ENCODE measurements at places on chromosomes 5 and 9. TPM values are rescaled to one million over a fixed set of nuclear protein-coding genes. Genes with fewer than 3 reads are reported as not detected.
A peak's percentile ranks its signal among the peaks of the same experiment; 100 is the strongest.

Gene GOLM1
- total RNA-seq: 27.5 TPM

Gene CORO2A
- total RNA-seq: 0.16 TPM

Gene PCDHAC1
- not detected for total RNA-seq

Gene ANKRD34B
- total RNA-seq: not detected

Gene ECM2
- total RNA-seq: 2.2 TPM

Gene C9orf153
- total RNA-seq: not detected

Gene PPP1R26
- total RNA-seq: 11.0 TPM

Gene RORB
- total RNA-seq: not detected

- no peak for DNase-seq
Observed at GRCh38 chr5:78803353-78803752, 154.8 kb upstream of the LHFPL2 start.

- no peak for DNase-seq
Observed at GRCh38 chr9:111414406-111414805, 69.8 kb downstream of the ECPAS start.

GRCh38 chr9:14466429-14466818 lies 152.5 kb upstream of the NFIB start:
- DNase-seq: no peak

DNA sequence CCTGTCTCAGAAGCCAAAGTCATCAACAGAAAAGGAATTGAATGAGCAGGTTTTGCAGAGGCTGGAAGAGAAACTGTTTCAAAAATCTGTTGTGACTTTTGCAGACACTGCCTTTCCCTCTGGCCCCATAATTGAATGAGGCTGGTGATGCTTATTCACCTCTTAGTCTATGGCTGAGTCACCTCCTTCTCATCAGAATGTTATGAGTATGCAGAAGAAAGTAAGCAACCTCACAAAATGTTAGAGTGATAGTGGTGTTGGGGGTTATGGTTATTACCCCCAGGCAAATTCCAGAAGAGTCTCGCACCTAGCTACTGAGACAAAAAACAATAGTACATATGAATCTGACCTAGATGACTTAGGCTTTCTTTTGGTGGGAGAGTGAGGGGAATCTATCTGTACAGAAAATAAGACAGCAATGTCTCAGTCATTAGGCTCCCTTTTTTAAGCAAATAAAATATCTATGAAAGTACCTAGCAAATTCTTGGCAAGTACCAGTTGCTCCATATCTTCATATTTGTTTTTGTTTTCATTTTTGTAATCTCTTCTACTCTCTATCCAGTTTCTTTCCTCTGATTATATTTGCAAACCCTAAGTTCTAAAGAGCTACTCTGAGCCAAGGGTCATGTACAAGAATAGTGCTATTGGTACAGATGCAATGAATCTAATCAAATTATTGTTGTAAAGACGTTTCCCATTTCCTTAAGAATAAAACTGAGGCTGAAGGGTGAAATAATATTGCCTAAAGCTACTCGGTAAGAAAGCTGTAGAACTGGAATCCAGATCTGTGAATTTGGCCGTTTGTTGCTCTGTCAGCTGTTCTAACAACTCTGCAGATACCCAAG lies 498.1 kb upstream of the TNC start:
- peak; percentile 89 for DNase-seq

GRCh38 chr5:84274585-84275468 lies 109.9 kb downstream of the EDIL3 start:
- DNase-seq: peak; percentile 31

DNA sequence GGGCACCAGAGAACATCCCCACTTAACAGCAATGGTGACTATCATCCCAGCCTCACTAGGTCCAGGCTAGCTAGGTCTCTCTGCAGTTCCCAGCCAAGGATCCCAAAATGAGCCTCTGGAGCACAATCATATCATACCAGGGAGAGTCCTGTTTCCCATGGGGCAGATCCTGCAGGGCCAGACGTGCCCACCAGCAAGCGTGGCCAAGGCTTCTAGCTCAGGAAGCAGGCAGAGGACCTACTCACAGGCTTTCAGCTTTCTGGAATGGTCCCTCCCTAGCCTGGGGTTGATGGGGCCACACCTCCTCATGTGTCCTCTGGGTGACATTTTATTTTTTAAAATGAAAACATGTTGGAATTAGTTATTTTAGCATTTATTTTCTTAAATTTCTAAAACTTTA lies 45.7 kb upstream of the PITX1 start:
- DNase-seq: no peak

DNA sequence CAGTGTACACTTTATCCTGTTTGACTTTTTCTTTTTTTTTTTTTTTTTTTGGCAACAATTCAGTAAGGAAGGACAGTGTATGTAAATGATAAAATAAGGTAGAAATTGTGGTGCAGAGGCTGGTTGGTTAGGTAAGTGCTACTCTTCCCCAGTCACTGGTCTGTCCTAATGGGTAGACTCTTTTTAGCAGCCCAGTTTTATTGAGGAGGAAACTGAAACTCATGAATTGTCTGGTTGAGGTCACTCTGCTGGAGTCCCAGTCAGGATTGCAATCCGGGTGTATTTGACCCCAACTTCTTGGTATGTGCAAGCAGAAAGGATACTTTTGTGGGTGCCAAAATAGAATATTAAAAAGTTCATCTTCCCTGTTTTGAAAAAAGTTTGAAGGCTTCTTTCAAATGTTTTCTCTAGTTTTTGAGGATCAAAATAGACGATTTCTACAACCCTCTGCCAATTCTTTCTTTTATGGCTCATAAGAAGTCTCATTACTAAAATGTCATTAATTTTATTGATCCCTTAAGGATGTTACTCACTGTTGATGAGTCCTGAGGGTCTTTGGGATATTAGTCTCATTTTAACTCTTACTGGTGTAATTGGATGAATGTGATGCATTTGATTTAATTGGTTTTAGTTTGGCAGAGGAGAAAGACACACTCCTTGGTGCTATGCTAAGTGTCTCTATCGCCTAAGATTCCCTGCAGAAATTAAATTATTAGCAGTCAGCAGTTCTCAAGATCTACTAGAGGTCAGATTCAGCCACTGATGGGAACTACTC lies 171.9 kb downstream of the KDM4C start:
- no peak for DNase-seq

DNA sequence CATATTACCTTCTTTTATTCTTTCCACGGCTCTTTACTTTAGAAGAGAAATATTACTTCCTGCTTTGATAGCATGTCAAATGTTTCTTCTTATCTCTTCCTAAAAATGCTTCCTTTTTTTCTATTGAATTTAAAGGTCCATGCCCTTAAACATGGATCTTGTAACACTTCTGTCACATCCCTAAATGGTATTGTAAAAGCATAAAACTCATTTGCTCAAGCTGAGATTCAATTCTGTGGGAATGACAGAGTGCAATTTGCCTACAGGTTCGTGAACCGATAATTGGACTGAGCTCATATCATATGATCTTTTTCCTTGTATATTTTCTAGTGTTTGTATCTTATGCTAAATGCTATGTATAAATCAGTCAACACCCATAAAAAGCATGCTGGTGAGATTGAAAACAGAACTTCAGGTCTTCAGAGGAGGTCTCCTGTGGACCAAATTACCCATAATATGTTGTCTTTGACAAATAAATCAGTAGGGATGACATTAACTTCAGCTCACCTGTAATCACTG lies 429.3 kb downstream of the TMEM232 start:
- DNase-seq: no peak

DNA sequence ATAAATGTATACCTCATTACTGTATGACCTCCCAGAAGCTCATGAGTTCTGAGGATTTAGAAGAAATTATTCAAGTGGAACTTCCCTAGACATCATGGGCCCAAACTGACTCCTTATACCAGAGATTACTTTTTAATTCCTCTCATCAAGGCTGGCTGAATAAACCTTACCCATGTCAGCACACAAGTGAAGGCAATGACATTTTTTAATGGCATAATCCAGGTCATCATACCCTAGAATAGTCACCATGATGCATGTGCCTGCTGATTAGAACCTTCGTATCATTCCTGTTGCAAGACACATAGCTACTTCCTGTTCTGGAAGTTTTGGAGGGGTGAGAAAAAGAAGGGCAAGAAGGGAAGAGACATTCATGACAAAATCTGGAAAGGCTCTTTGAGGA lies 49.8 kb upstream of the IFNK start:
- no peak for DNase-seq

DNA sequence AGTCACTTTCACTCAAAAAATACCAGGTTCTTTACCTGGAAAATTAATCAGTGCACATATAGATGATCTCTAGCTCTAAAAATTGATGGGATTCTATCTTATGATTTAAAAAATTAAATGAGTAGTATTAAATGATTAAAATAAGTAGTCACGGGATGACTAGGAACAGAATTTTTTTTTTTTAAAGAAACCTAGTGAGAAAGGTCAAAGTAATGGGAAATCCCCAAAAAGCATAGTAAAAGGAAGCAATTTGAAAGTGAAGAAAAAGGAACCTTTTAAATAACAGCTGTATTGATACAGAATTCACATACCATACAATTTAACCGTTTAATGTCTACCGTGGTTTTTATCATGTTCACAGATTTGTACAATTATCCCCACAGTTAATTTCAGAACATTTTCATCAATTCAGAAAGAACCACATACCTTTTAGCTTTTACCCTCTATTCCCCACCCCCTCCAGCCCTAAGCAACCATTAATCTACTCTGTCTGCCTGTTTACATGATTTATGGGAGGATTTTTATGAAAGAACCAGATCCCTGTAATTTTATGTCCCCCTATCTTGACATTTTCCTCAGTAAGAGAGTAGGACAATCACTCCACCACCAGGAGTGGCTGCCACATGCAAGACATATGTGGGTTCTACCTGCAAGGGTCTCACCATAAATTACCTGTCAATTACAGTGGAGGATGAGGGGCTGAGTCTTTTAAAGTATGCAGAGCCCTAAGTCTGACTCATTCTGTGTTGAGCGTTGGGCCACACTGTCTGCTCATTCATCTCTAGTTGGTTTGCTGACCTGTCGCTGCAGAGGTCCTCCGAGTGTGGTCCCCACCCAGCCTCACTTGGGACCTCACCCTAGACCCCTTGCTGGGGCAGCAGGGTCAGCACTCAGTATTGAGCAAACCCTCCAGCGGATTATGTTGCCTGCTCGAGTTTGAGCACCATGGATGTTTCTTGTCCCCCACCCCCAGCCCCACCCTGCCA lies 16.0 kb downstream of the ANKRD33B start:
- peak; percentile 55 for DNase-seq

DNA sequence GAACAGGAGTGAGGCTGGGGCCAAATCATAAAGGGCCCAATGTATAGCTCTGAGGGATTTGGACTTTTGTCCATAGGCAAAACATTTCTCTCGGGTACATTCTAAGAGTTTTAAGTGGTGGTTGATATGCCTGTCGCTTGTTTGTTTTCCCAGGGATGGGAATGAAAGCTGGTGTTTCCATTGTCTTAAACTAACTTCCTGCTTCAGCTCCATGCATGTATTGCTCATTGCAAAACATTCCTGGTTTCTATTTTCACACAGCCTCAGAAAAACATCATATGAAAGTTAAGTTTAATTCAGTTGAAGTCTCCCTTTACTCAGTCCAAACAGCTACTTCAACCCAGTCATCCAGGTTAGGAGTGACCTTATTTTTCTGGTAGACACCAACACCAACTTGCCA lies 235.0 kb downstream of the ACTL7B start:
- no peak for DNase-seq

- no peak for DNase-seq
Observed at GRCh38 chr5:180690562-180690961, 41.2 kb upstream of the FLT4 start.

- DNase-seq: no peak
Observed at GRCh38 chr5:95812074-95812471, 10.5 kb downstream of the GLRX start.

DNA sequence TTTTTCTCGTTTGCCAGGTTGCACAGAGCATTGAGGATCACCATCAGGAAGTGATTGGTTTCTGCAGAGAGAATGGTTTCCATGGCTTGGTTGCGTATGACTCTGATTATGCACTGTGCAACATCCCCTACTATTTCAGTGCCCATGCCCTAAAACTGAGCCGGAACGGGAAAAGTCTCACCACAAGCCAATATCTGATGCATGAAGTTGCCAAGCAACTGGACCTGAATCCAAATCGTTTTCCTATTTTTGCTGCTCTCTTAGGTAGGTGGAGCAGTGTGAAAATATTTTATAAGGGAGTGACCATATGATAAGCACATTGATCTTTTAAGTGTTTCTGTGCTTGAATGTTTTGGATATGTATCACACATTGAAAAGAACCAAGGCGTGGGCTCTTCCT lies 17.7 kb upstream of the FAM120AOS start:
- no peak for DNase-seq
